ENCODE measurements at places on chromosomes 5 and 9.

DNA sequence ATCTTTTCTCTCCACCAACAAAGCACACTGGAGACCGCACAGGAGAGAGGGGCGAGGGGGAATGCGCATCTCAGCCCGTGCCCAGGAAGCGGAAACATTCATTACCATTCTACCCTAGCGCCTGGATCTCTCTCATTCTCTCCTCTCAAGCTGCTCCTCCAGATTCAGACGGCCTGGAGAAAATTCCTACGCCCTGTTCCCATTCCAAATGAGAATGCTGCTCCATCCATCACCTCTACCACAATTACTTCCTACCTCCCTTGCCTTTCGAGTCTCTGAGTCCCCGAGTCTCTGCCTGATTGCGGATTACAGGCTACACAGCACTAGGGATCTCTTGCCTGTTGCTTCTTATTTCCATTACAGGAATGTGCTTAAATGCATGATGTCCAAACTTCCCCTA, 6.7 kb downstream of the DDX31 start:
- DNase-seq, result no peak

- DNase-seq, result no peak
These were observed 405.4 kb downstream of the ZSWIM6 start for GRCh38 chr5:61737301-61737963.

DNA sequence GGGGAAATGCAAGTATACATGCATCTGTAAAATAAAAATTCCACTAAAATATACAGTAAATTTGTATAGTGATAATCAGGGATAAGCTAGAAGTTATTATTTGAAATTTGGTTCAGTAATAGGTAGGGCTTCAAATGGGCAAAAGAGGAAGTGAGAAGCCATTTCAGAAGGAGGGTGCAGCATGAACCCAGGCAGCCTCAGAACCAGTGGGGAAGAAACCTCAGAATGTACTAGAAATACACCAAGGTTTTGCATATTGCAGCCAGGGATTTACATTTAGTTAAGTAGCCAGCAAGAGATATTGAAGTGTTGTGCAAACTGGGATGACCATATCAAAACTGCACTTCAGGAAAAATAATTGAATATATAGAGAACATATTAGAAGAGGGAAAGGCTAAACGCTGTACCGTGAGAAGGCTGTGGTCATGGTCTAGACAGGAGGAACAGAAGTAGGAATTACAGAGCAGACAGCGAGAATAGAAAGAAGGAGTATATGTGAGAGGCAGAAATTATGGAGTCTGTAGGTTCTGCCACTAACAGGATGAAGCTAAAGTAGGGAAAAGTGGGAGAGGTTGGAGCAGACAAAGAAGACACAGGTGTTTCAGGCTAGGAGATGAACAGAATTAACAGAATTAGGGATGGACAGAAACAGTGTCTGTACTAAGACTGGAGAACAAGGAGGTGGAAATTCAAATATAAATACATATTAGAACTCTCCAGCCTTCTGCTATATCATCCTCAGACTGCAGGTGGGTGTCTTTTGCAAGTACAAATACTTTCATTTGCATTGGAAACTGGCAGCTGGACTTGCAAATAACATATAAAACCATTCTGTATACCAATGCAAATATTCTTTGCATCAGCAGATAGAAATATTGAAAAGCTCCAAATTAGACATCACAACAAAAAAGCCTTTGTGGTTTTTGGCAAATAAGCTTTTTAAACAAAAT, 335.6 kb downstream of the ZNF608 start:
- no peak for DNase-seq

GRCh38 chr5:148653836-148654781, at the start of gene HTR4:
Gene HTR4 (minus strand): TSS chr5:148654527. CDS start chr5:148637014, 17,513 bp downstream.
- DNase-seq, result no peak

GRCh38 chr5:132372542-132372941, 3.0 kb downstream of the SLC22A5 start:
- no peak for DNase-seq

DNA sequence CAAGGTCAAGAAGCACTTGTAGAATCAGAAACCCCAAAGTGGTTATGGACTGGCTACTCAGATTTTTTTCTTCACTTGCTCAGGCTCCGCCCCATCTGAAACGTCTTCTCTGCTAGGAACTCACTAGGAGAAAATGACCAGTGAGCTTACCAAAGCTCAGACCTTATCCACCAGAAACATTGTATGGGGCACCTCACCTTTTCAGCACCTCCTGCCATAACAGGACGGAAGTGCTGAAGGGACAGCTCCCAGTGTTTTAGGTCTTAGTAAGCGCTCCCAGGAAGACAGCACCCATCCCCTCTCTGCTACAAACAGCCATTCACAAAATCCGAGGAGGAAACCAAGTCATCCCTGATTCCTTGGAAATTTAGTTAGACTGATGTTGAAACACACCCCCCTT, 1.2 kb upstream of the GABRA1 start:
- no peak for DNase-seq
